ENCODE measurements at places on chromosomes 16 and 17. TPM values are rescaled to one million over a fixed set of nuclear protein-coding genes. Genes with fewer than 3 reads are reported as not detected.

- no peaks in the 10 kb centered on the region for H3K4me1 ChIP-seq
- no peak for DNase-seq
- H3K36me3 ChIP-seq, result no peaks in the 10 kb centered on the region
- no peaks in the 10 kb centered on the region for H3K27me3 ChIP-seq
- H3K4me3 ChIP-seq, result no peak overlapping the region
Observed at GRCh38 chr16:54954220-54954619, 23.6 kb downstream of the IRX5 start.

DNA sequence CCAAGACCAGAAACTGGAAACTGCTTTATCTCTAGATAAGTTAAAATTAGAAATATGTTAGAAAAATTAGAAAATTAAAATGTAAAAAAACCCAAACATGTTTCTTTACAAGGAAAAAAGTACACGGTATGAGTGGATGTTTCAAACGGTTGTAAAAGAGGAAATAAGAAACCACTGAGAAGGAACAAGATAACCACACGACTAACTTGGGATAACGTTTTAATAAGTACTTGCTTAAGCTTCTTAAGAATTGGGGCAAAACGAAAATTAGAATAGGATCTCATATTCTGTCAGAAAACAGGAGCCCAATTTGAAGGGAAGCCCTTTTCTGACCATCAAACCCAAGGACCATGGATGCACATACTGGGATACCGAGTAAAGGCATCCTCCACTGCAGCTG, 31.0 kb downstream of the MBTPS1 start:
- H3K4me1 ChIP-seq, result no peaks in the 10 kb centered on the region
- H3K36me3 ChIP-seq, result peaks cover 21% of the 10 kb centered on the region
- H3K4me3 ChIP-seq, result no peak overlapping the region
- no peak overlapping the region for H3K27ac ChIP-seq

DNA sequence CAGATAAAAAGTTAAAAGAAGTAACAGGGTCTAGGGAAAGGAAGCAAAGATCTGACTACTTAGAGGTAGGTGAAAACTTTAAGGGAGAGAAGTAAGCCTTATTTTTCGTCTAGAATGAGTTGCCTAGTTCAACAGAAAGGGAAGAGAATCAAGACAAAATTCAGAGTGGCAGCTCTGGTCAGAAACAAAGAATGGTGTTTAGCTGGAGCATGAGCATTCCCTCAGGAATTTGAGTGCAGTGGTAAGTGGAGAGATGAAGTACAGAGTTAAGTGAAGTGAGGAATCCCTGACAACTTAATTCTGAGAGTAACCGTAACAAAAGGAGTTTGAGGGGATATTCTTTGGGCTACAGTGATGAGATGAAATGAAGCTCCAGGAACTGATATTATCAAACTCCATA, 11.5 kb downstream of the SMG6 start:
- no peaks in the 10 kb centered on the region for H3K4me1 ChIP-seq
- H3K4me3 ChIP-seq, result no peak overlapping the region
- no peaks in the 10 kb centered on the region for H3K27me3 ChIP-seq
- H3K27ac ChIP-seq, result no peak overlapping the region
- peaks cover 4% of the 10 kb centered on the region for H3K36me3 ChIP-seq

DNA sequence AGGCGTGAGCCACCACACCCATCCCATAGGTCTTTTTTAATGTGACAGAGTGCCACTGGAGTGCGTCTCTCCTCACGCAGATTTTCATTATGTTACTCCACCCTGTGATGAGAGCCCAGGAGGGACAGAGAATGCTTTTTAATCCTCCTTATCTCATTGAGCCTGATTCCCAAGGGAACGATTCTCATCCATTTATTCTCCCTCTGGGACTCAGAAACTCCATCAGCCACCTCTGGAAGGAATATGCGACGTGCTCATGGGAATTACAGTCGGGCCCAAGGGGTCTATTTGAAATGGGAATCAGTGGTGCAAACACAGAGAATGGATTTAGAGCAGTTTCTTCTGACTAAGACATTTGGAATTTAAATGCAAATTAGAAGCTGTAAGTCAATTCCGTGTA, 155.9 kb upstream of the HSBP1 start:
- no peak overlapping the region for H3K4me3 ChIP-seq
- H3K27ac ChIP-seq, result no peak overlapping the region
- no peaks in the 10 kb centered on the region for H3K36me3 ChIP-seq
- no peak for DNase-seq
- H3K4me1 ChIP-seq, result no peaks in the 10 kb centered on the region
- no peaks in the 10 kb centered on the region for H3K27me3 ChIP-seq

SBK1 gene
- total RNA-seq, result under 0.01 TPM

GRCh38 chr17:21302711-21303425, 18.4 kb downstream of the MAP2K3 start:
- no peak overlapping the region for H3K27ac ChIP-seq
- no peak for DNase-seq
- H3K27me3 ChIP-seq, result no peaks in the 10 kb centered on the region
- H3K4me3 ChIP-seq, result no peak overlapping the region

DNA sequence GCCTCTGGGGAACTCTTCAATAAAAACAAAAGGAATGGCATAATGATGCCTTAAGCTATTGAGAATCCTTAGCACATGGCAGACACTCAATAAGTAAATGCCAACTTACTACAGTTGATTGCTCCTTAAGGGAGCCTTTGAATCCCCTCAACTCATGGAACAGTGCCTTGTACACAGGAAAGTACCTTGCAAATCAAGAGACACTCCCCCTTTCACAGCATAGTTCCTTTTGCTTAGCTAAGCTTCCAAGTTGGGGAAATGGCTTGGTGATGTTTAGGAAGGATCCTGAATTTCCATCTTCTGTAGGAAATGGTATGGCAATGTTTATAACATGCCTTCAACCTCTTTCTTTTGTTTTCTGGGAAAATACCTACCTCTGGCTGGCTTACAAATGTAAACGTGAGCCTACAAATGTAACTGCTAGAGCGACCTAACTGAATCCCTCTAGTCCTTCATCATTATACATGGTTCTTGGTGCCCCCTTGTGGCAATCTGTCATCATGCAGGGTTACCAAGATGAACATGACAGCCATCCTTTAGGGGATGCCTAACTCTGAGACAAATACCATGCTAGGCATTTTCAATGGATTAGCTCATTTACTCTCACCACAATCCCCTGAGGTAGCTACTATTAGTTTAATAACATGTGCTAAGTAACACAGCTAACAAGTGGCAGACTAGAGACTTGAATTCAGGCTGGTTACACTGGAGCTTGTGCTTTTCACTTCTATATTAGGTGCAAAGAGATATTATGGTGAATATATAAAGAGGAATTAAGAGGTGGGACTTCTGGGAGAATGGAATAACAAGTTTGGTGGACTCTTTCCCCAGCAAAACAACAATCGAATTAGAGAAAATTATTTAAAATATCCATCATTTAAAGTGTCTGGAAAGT, 65.0 kb downstream of the MMD start:
- no peaks in the 10 kb centered on the region for H3K36me3 ChIP-seq
- DNase-seq, result peak; percentile 71
- no peak overlapping the region for H3K4me3 ChIP-seq
- no peaks in the 10 kb centered on the region for H3K4me1 ChIP-seq

DNA sequence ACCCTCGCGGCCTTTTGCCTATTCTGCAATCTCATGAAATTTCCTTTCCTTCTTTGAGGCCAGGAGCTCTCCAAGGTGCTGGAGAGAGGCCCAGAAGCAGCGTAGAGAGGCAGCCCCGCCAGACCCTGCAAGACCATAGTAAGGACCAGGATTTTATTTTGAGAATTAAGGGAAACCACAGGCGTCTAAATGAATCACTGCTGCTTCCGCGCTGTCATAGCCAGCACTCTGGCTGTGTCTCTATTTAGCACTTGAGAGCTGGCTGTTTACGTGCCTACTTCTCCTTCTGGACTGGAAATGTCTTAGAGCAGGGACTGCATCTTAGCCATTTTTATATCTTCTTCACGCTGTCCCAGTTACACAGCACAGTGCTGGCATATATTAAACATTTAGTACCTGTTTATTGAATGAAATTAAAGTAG, 37.6 kb upstream of the PIRT start:
- no peaks in the 10 kb centered on the region for H3K4me1 ChIP-seq
- H3K4me3 ChIP-seq, result no peak overlapping the region
- DNase-seq, result no peak

- DNase-seq, result peak; percentile 93
- H3K36me3 ChIP-seq, result no peaks in the 10 kb centered on the region
- peaks cover 16% of the 10 kb centered on the region for H3K27me3 ChIP-seq
- no peak overlapping the region for H3K4me3 ChIP-seq
Observed at GRCh38 chr17:78272181-78272913, 40.9 kb downstream of the TMEM235 start.

DNA sequence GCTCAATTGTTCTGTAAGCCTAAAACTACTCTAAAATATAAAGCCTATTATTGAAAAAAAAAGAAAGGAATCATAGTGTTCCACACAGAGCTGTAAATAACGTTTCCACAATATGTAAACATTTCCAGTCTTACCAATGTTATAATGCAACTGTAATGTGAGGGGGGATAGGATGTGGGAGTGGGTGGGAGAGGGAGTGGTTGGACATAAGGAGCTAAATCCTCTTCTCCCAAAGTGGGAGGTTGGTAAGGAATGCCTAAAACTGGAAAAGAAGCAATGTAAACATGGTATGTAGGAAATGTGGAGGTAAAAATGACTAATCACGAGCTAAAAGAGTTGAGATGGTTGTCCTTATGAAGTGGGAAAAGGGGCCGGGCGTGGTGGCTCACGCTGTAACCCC, 17.6 kb upstream of the SBK1 start:
- no peaks in the 10 kb centered on the region for H3K36me3 ChIP-seq
- peaks cover 2% of the 10 kb centered on the region for H3K27me3 ChIP-seq
- H3K4me1 ChIP-seq, result no peaks in the 10 kb centered on the region
- no peak overlapping the region for H3K27ac ChIP-seq

DNA sequence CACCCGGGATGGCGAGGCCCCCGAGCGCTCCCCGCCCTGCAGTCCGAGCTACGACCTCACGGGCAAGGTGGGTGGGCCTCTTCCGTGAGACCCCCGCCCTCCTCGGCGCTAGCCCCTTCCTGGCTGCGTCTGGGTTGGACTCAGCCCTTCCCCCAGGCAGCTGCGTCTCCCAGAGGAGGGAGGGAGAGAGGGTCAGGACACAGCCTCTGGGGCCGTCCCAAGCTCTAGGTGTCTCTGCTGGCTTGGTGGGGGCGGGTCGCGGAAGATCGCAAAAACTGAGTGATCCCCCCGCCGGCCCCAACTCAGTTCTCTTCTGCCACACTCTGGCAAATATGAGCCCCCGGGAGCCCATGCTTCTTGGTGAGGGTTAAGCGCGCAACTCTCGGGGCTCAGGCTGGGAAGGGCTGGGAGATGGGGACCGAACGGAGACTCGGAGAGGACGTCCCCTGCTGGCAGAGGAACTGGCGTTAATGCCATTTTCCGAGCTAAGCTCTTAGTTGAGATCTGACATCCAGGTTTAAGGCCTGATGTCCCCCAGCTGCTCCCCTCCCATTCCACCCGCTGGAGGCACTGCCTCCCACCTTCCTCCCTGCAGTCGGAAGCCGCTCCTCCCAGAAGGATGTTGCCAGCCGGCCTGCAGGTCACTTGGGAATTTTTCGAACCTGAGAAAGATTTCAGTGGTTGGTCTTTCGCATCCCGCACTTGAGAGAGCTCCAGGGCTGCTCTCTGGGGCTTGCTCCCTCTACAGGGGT, 419 bp downstream of the RAB37 start:
- peaks cover 19% of the 10 kb centered on the region for H3K27me3 ChIP-seq
- no peak overlapping the region for H3K27ac ChIP-seq
- DNase-seq, result peak; percentile 11
- no peak overlapping the region for H3K4me3 ChIP-seq
- no peaks in the 10 kb centered on the region for H3K36me3 ChIP-seq

DNA sequence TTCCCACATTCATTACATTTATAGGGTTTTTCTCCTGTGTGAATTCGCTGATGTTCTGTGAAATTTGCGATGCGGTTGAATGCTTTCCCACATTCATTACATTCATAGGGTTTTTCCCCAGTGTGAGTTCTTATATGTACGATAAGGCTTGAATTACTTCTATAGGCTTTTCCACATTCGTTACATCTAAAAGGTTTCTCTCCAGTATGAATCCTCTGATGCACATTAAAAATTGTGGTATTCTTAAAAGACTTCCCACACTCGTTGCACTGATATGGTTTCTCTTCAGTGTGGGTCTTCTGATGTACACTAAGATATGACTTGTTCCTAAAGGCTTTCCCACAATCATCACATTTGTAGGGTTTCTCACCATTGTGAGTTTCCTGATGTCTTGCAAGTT, 30.4 kb downstream of the ZNF624 start:
- DNase-seq, result no peak
- no peak overlapping the region for H3K4me3 ChIP-seq
- H3K27me3 ChIP-seq, result no peaks in the 10 kb centered on the region
- H3K27ac ChIP-seq, result no peak overlapping the region
- no peaks in the 10 kb centered on the region for H3K4me1 ChIP-seq

- H3K36me3 ChIP-seq, result peaks cover 21% of the 10 kb centered on the region
- no peak overlapping the region for H3K27ac ChIP-seq
- no peaks in the 10 kb centered on the region for H3K27me3 ChIP-seq
- H3K4me3 ChIP-seq, result no peak overlapping the region
- DNase-seq, result peak; percentile 91
- H3K4me1 ChIP-seq, result no peaks in the 10 kb centered on the region
Observed at GRCh38 chr17:81254955-81255717, 16.0 kb downstream of the NDUFAF8 start.

SRCIN1 gene
- total RNA-seq, result not detected

DNA sequence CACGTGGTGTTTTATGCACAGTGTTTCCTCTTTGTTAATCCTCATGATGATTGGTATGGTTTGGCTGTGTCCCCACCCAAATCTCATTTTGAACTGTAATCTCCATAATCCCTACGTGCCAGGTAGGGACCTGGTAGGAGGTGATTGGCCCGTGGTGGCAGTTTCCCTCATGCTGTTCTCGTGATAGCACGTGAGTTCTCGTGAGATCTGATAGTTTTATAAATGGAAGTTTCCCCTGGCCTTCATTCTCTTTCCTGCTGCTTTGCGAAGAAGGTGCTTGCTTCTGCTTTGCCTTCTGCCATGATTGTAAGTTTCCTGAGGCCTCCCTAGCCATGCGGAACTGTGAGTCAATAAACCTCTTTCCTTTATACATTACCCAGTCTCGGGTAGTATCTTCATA, 115.8 kb downstream of the WWOX start:
- no peaks in the 10 kb centered on the region for H3K36me3 ChIP-seq
- H3K4me1 ChIP-seq, result no peaks in the 10 kb centered on the region

- no peak overlapping the region for H3K27ac ChIP-seq
- H3K27me3 ChIP-seq, result no peaks in the 10 kb centered on the region
- no peaks in the 10 kb centered on the region for H3K4me1 ChIP-seq
- H3K36me3 ChIP-seq, result no peaks in the 10 kb centered on the region
Observed at GRCh38 chr16:11658896-11659708, 9.2 kb upstream of the SNN start.

- H3K4me3 ChIP-seq, result no peak overlapping the region
- no peaks in the 10 kb centered on the region for H3K36me3 ChIP-seq
- peaks cover 3% of the 10 kb centered on the region for H3K27me3 ChIP-seq
Observed at GRCh38 chr16:11389631-11390565, 44.6 kb downstream of the RMI2 start.

- H3K4me1 ChIP-seq, result no peaks in the 10 kb centered on the region
- no peak for DNase-seq
- no peak overlapping the region for H3K4me3 ChIP-seq
- no peak overlapping the region for H3K27ac ChIP-seq
- no peaks in the 10 kb centered on the region for H3K36me3 ChIP-seq
Observed at GRCh38 chr16:53925107-53925410, 221.1 kb downstream of the FTO start.

CES4A gene
- 2.1 TPM for total RNA-seq

GRCh38 chr17:49875685-49876084, 27.8 kb upstream of the TAC4 start:
- peaks cover 22% of the 10 kb centered on the region for H3K27me3 ChIP-seq
- H3K36me3 ChIP-seq, result no peaks in the 10 kb centered on the region
- no peaks in the 10 kb centered on the region for H3K4me1 ChIP-seq
- no peak overlapping the region for H3K4me3 ChIP-seq
- H3K27ac ChIP-seq, result no peak overlapping the region

- no peaks in the 10 kb centered on the region for H3K27me3 ChIP-seq
- no peak overlapping the region for H3K4me3 ChIP-seq
- peaks cover 15% of the 10 kb centered on the region for H3K4me1 ChIP-seq
- DNase-seq, result no peak
Observed at GRCh38 chr16:27324851-27325301, 11.1 kb downstream of the IL4R start.
